HFFc6 (cell line): ENCODE measurements at places on chromosomes 3 and 15. TPM values are rescaled to one million over a fixed set of nuclear protein-coding genes. Genes with fewer than 3 reads are reported as not detected.
A peak's percentile ranks its signal among the peaks of the same experiment; 100 is the strongest.

DNA sequence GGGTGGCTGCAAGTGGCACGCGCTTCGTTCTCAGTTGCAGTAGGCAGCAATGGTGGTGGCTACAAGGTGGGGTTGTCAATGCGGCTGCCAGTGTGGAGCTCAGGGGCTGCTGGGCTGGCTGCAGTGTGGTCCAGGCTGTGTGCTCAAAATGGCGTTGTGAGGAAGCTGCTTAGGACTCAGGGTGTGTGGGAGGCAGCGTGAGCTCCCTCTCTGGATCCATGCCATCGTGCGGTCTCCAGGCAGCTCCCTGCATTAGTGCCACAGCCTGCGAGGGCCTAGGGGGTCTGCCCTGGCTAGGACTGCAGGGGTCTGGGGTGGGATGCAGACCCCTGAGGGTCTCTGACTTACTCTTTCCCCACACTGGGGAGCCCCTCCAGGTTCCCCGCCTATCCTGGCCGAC is 397.2 kb downstream of the OCA2 start:
- DNase-seq, result no peak

GRCh38 chr3:187197335-187197649 is at the start of gene RTP1:
TSS of gene RTP1 (plus strand) at chr3:187197486. CDS start at chr3:187197516, 30 bp downstream.
- no peak for DNase-seq

Gene DNAJC17
- 29.9 to 34.1 TPM (median 31.0 TPM) in 3 replicates for total RNA-seq

GRCh38 chr3:172137287-172138192 is 98.2 kb downstream of the FNDC3B start:
- no peak for DNase-seq

Gene SLC6A20
- total RNA-seq, result not detected in 2 replicates

DNA sequence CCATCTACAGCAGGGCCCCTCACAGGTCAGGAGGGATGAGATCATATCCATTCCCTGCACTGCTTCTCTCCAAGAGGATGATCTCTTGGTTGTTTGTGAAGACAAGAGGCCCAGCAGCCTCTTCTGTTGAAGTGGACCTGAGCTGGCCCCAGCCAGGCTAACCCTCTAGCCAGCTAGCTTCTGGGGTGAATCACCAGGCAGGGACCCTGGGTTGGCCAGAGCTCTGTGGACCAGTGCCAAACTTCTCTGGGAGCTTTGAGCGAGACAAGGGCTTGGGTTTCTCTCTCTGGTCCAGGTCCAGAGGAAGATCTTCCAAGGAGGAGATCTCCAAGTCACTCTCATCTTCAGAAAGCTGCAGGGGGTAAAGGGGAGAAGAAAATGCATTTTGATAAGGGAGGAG is 52.7 kb downstream of the CLDN18 start:
- DNase-seq, result peak; percentile 74

- DNase-seq, result no peak
These were observed 1.9 kb downstream of the ZNF80 start for GRCh38 chr3:114235431-114235830.

DNA sequence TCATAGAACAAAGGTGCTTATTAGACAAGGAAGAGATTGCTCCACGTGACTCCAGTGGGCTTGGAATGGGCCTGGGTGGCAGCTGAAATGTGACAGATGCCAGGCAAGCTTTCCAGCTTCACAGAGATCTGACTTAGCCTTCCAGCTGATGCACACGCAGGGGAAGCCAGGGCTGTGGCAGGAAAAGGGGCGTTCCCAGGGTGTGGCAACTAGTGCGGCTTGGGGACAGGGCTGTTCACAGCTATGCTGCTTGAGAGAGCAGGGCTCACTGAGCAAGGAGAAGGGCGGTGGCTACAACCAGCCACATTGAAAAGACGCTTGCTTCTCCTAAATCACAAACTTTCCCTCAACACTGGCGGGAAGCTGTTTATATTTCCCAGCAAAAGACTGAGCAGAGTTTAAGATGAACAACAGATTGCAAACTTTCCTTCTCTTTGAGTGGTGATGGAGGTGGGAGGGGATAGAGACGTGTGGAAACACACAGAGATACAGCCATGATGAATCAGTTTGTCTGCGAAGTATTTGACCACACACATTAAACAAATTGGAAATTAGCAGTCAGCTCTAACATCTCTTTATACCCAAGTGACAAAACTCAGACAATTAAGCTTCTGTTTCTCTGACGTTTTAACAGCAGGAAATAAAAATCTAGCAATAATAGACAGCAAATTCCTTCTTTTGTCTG is 127.5 kb downstream of the BDH1 start:
- DNase-seq, result peak; percentile 38

Gene FHIT
- 0.38 to 1.00 TPM in 2 of 3 replicates, not detected in the other for total RNA-seq

Gene ZBED2
- 0.09 to 0.18 TPM (median 0.10 TPM) in 3 replicates for total RNA-seq

- DNase-seq, result no peak
These were observed 100.2 kb upstream of the AKAP13 start for GRCh38 chr15:85280203-85280602.

- DNase-seq, result peak; percentile 46
These were observed 28.6 kb upstream of the UMPS start for GRCh38 chr3:124701687-124702086.

Gene STAC
- not detected in 2 replicates for total RNA-seq

Gene DPPA2
- total RNA-seq, result not detected in 3 replicates

Gene SERINC4
- total RNA-seq, result not detected in 3 replicates

DNA sequence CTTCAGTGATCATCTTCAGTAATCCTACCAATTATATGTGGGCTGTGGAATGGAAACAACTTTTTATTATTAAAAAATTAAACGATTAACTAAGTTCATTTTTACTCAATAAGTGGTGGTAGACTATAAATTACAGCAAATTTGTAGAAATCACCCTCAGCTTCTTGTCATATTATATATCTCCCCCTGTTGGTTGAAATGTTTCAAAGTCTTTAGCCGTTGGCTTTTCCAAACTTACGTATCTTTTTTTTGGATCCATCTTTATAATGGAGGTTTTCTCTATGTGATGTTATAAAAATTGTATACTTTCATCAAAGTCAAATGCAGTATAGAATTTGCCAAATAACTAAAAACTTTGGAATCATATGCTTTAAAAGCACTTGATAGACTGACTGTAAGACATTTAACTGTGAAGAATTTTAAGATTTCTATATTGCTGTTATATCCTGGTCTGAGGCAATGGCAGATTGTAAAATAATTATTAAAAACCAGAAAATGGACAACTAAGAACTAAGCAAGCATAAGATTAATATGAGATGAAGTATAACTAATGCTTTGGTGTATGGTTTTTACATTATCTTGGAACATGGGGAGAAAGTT is 44.7 kb downstream of the ATP11B start:
- DNase-seq, result peak; percentile 24

DNA sequence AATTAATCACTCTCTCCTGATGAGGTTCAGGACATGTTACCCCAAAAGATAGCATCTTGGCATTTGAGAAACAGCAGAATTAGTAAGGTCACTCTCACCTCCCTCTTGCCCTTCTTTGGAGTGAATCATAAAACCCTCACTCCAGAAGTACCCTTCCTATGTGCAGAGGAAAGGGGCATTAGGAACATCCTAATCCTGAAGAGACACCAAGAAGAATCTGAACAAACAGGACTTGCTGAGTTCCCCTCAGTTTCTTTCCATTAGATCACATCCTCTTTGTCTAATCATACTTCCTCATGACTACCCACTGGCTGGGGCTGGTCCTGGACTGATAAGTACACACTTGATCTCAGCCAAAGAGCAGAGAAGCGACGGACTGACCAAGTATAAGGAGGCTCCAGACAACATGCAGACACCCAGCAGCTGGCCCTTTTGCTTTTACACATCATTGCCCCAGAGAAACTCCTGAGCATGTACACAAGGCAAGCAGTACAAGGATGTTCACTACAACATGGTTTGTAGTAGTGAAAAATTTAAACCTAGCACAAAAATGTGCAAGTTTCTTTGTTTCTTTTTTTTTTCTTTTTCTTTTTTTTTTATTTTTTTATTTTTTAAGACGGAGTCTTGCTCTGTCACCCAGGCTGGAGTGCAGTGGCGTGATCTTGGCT is 15.0 kb upstream of the TM6SF1 start:
- DNase-seq, result peak; percentile 26

- no peak for DNase-seq
These were observed 124.2 kb downstream of the ASB7 start for GRCh38 chr15:100726421-100727190.

GRCh38 chr3:12476238-12476897 is 7.9 kb upstream of the TSEN2 start:
- DNase-seq, result peak; percentile 66

DNA sequence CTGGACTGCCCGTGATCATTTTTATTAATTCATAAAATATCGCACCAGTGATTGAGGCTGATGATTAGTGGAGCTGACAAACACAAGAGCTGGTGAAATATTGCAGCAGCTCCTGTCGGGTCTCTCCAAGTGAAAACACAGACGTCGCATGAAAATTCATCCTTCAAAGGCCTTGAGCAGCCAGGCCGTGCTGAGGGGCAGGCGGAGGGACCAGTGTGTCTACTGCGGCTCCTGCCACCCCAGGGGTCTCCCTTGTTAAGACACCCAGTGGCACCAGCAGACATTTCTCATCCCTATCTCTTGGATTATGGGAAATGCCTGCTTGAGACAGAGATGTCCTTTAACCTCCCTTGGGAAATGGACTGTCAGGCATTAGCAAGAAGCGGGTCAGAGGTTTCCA is 289.4 kb upstream of the TLE3 start:
- no peak for DNase-seq

Gene ISLR
- 1.7 to 5.2 TPM (median 5.2 TPM) in 3 replicates for total RNA-seq

Gene PRTG
- total RNA-seq, result 0.65 and 1.5 TPM in 2 replicates

Gene GHSR
- not detected in 2 replicates for total RNA-seq

Gene GUCA1C
- not detected in 3 replicates for total RNA-seq

Gene IGF1R
- total RNA-seq, result 47.3 to 50.5 TPM (median 48.9 TPM) in 3 replicates

DNA sequence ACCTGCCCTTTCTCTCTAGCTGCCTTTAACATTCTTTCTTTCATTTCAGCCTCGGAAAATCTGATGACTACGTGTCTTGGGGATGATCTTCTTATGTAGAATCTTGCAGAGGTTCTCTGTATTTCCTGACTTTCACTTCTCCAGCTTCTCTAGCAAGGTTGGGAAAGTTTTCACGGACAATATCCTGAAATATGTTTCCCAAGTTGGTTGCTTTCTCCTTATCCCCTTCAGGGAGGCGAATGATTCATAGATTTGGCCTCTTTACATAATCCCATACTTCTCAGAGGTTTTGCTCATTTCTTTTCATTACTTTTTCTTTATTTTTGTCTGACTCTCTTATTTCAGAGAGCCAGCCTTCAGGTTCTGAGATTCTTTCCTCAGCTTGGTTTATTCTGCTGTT is 62.1 kb upstream of the CCDC54 start:
- no peak for DNase-seq

Gene LRTM1
- not detected in 3 replicates for total RNA-seq

- DNase-seq, result no peak
These were observed 73.4 kb upstream of the CADM2 start for GRCh38 chr3:84885199-84885882.

DNA sequence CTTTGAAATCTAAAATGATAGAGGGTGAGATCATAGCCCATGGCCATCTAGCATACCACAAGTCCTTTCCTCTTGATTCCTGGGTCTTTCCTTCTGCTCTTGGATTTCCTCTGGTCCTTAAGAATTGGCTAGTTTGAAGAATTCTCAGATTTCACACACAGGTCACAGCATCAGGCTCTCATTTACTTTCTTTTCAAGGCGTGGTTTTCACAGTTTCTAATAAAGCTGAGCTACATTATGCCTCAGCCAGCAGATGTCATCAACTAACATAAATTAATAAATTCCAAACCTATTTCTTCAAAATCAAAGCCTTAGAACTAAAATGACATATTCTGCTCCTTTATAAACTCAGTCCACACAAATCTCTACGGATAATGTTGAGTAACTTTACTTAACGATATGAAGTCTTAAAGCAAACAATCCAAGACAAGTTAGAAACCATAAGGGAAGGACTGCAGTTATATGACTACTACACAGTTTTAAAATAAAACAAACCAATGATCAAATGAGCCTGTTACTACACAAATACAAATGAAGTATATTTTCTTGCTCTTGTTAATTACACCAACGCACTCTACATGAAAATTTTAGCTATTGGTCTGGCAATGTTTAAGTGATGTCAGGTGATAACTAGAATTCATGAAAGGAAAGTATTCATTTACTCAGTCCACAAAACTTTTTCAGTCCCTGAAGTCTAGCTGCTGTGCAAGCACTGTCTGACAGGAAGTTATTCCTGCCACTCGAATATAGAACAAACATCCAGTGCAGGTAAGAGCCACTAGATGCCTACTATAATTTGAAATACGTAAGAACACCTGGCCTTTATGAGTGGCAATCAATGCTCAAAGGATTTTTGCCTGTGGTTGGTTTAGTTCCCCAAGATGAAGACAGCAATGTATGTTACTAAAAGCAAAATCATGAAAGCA is 9.2 kb downstream of the CCDC14 start:
- no peak for DNase-seq

GRCh38 chr3:143099690-143100089 is 19.9 kb upstream of the CHST2 start:
- DNase-seq, result no peak

Gene GANC
- 27.9 to 28.6 TPM (median 28.1 TPM) in 3 replicates for total RNA-seq

GRCh38 chr15:70088455-70088854 is 9.3 kb downstream of the TLE3 start:
- no peak for DNase-seq

Gene ADPRH
- 0.22 to 1.9 TPM (median 1.3 TPM) in 3 replicates for total RNA-seq

Gene C3orf20
- total RNA-seq, result not detected in 3 replicates

GRCh38 chr3:27194861-27195483 is 174.2 kb downstream of the NEK10 start:
- no peak for DNase-seq

DNA sequence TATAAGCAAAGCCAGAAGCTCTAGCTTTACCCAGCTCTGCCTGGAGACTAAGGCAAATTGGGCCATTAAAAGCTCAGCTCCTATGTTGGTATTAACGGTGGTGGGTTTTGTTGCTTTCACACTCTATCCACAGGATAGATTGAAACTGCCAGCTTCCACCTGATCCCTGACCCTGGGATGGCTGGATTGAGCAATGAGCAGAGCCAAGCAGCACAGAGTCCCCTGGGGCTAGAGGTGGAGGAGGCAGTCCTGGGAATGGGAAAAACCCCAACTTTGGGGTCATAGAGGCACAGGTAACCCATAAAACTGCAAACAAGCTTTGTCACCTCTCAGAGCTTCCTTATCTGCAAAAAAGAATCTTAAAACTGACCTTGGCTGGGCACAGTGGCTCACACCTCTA is 6.6 kb downstream of the RHO start:
- DNase-seq, result no peak

GRCh38 chr15:28983432-28984311 is 97.9 kb downstream of the APBA2 start:
- no peak for DNase-seq

DNA sequence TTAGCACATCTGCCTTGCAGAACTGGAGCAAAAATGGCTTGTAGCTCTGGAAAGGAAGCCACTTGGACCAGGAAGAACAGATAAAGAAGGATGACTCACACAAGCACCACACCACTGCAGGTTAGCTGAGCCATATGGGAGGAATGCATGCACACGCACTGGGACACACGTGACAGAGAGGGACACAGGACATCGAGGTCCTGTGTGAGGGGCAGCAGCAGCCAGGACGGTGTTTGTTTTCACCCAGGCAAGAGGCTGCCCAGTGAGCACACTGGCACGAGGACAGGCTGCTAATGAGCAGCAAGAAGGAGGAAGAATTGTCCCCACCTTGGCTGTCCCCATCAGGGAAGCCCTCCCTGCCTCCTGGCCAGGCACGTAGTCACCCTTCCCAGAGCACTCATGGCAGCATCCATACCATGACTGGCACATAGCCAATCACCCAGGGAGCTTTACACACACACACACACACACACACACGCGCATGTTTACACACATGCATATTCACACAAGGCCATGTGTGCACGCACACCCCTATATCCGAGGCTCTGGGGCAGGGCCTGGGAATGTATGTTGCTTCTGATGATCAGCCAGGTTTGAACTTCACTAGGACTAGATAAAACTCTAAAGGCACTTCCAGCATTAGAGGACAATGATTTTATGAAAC is 24.0 kb upstream of the SPTBN5 start:
- peak; percentile 70 for DNase-seq

Gene PSTPIP1
- 0.42 TPM in 1 of 3 replicates, not detected in the others for total RNA-seq

Gene RBP2
- total RNA-seq, result not detected in 3 replicates
